Osteoblast (primary cell): ENCODE measurements at places on chromosomes 2 and 18.

DNA sequence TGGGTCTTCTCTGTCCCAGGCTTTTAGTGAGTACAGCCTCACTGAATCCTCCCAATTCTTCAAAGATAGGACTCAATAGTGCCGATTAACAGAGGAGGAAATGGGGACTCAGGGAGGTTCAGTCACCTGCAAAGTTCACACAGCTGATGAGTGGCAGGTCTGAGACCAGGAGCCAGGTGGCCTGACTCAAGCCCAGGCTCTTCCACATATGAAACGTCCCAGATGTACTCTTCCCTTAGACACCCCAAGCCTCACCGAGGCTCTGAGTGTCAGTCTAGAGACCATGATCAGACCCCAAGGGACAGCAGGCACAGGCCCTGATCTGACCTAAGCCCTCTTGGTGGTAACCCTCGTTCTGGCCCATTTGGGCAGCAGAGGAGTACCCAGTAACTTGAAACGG lies 115.2 kb downstream of the INHBB start:
- DNase-seq = no peak

DNA sequence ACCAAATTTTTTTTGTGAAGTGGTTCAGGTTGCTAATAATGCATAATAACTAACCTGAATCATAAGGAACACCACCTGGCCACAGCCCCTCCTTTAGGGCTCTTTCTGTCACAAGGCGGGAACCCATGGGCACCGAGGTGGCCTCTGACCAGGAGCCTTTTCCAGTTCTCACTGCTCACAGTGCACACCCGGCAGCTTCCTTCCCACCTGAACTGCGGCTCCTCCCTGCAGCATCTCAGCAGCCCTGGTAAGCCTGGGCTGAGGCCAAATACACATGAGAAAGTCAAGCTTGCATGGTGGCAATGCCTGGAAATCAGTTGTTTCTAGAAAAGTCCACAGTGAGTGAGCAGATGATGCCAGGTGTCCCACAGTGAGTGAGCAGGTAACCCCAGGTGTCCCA lies 77.6 kb upstream of the SNTG2 start:
- no peak for DNase-seq

- no peak for DNase-seq
These were observed 43.1 kb downstream of the MERTK start for GRCh38 chr2:111941531-111941930.

GRCh38 chr2:54574107-54574859 lies 118.2 kb downstream of the SPTBN1 start:
- peak; percentile 62 for DNase-seq

- no peak for DNase-seq
These were observed 240.9 kb upstream of the GULP1 start for GRCh38 chr2:188050726-188051125.

DNA sequence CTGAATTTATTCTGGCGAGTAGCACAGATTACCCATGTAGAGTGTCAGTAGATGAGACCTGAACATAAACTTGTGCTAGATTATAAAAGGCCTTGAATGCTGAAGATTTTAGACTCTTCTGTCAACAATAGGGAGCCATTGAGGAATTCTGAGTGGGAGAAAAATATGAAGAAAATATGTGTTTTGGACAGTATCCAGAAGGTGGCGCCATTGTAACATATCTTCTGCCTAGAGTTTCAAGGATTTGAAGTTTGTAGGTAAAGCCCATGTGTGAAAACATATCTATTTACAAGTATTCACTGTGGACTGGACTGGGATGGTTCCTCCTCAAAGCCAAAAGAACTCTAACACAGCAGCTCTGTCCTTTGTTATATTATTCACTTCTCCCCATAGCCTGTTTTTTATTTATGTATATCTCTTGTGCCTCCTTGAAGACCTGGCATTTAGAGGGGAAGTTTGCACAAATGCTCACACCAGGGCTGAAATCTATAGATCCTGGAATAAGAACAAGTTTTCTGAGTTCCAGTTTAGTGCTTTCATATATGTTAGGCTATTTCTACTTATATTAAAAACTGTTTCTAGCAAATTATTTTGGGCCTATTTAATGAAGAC lies 124.9 kb downstream of the RDH14 start:
- peak; percentile 19 for DNase-seq

DNA sequence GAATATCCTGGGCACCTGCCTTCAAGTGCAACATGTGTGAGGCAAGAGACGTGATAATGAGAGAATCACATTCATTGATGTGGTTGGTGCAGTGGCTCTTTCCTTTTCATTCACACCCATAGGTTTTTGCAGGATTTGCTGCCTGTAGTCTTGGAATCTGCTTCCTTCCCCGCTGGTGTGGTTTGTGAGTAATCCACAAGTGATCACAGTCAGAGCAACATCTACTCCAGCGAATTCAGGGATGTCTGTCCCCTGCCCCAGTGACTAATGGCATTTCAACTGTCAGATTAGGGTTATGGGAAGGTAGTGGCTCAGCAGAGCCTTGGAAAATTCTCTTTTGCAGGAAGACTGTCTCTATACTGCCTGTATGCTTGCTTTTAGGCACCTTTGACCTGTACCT lies 225.5 kb upstream of the RBMS1 start:
- DNase-seq = no peak

GRCh38 chr2:170202437-170202836 lies 24.5 kb downstream of the MYO3B start:
- no peak for DNase-seq

DNA sequence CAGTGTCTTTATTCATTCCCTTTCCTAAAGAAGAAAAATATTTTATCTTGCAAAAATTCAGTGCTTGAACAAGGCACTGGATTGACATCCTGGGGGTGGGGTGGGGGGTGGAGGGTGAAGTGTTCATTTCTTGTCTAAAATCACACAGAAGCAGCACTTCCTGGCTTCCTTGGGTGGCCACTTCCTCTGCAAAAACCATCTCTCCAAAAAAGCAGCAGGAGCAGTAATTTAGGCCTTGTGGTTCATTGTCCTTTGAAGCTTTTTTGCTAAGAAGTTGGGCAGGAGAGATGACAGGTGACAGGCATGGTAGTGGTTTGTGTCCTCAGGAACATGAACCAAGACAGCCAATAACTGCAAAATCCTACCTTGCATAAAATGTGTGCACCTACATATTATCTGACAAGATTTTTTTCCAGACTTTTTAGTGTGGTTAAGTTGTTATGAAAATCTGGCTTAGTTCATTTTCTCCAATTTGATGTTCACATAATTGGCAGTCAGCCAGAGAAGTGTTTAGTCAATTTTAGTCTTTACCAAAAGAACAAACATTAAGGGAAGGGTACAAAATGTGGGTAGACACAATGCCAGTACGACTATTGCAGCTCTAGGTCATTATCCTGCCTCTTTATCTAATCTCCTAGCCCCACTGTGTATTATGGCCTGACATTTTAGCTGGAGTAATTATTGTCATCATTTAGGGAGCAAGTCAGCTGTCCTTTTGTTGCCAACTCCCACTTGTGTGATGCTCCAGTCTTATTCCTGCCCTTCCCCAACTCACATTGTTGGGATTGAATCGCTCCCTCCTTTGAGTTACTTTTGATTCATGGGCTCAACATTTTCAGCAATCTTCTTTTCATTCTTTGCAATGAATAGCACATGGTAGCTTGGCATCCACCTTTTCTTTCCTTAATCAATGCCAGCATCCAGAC lies 177.2 kb downstream of the MYO3B start:
- DNase-seq = no peak

DNA sequence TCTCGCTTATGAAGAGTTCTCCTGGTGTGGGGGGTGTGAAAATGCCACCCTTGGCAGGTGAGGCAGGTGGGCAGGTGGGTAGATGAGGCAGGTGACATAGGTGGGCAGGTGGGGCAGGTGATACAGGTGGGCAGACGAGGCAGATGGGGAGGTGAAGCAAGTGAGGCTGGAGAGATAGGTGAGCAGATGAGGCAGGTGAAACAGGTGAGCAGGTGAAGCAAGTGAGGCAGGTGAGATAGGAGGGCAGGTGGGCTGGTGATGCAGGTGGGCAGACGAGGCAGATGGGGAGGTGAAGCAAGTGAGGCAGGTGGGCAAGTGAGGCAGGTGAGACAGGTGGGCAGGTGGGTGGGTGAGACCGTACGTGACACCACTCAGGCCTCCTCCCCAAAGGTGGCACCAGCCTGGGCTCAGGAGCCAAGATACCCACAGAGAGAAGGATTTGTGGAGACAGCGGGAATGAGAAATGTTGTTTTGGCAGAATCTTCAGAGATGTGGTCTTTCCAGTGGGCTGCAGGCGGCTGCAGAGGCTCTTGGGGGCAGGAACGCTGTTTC lies 232.3 kb upstream of the MYT1L start:
- no peak for DNase-seq

GRCh38 chr2:102111823-102112222 lies 30.7 kb upstream of the IL1R1 start:
- no peak for DNase-seq

- no peak for DNase-seq
These were observed 2.5 kb upstream of the NPAS2 start for GRCh38 chr2:100817388-100817985.

- peak; percentile 63 for DNase-seq
These were observed 9.8 kb upstream of the NCK2 start for GRCh38 chr2:105734762-105735538.

- no peak for DNase-seq
These were observed 369 bp downstream of the SMCHD1 start for GRCh38 chr18:2655954-2656236.

DNA sequence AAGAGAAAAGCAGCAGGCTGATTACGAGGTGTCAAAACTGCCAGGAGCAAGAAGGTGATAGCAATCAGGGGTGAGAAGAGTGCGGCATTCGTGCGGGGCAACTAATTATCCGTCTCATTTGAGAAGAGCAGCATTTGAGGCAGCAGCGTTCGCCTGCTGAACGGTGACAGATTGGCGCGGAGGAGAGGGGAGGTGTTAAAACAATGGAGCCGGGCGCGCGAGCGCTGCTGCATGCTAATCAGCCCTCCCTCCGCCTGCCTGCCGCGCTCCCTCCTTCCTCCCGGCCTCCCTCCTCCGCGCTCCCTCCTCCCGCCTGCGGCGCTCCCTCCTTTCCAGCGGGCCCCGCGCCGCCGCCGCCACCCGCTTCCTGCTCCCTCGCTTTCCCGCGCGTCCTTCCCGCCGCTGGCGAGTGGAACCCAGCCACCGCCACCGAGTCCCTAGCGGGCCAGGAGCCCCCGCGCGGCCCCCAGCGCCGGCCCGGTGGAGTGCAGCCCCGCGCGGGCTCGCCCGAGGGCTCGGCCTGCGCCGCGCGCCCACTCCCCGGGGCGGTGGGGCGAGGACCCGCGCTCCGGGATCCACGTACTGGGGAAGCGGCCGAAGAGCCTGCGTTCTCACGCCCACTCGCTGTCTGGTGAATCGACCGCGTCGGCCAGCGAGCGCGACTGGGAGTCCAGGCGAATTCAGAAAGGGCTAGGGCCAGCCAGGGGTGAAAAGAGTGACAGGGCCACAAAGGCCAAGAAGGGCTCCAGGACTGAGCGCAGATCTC lies 69.5 kb upstream of the PSMD14 start:
- peak; percentile 95 for DNase-seq

- DNase-seq = no peak
These were observed 141.9 kb upstream of the DLX2 start for GRCh38 chr2:172244419-172245130.

GRCh38 chr2:201116959-201117734 lies 1.2 kb downstream of the CFLAR start:
- DNase-seq = peak; percentile 89

DNA sequence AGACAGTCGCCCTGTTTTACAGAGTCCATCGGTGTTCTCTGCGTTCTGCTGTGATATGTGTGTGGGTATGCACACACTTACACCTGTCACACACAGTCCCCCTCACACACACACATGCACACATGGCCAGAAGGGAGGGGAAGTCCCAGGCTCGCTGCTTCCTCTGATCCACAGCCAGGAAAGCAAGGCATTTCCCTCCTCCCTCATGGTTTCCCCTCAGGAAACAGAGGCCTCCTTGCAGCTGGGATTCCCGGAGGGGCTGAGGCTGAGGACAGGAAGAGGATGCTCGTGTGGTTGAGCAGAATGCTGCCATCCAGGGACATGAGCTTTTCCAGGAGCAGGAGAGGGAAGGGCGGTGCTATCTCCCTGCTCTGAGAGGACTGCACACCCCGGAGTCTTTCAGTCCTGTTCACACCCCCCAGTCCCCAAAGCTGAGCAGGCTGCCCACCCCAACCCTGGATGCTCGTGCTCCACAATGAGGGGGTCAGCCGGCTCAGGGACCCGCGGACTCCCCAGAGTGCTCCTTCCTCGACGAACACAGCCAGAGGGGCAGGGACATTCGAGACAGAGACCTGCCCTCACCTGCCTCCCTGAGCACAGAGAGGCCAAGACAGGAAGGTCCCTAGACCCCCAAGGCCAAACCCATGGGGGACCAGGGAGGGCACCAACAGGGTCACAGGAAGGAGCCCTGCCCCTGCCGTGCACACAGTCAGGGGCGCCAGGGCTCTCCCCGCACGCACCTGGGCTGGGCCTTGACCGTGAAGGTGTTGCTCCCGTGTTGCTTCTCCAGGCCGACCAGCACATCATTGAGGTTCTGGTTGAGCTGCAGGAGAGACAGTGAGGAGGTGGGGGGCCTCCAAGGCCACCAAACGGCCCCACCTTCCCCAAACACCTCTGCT lies 45.3 kb downstream of the BIN1 start:
- no peak for DNase-seq

GRCh38 chr18:51070545-51070944 lies 40.5 kb downstream of the SMAD4 start:
- peak; percentile 80 for DNase-seq

DNA sequence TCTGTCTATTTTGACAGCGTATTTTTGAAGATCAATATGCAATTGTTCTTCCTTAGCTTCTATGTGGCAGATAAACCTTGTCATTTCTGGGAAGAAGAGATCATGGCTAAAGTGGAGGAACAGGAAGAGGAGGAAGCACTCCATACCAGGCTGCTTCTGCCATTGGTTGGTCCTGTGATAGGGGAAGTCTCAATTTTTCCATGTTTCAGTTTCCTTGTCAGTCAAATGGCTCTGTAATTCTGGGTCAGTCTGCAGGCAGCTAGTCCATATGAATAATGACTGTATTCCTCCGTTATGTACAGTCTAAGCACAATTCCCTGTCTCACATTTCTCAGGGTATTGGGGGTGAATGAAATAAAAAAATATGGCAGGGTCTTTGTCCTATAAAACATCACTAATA lies 277.6 kb upstream of the CXCR4 start:
- no peak for DNase-seq

GRCh38 chr18:76619261-76619620 lies 124.2 kb upstream of the ZNF516 start:
- no peak for DNase-seq

DNA sequence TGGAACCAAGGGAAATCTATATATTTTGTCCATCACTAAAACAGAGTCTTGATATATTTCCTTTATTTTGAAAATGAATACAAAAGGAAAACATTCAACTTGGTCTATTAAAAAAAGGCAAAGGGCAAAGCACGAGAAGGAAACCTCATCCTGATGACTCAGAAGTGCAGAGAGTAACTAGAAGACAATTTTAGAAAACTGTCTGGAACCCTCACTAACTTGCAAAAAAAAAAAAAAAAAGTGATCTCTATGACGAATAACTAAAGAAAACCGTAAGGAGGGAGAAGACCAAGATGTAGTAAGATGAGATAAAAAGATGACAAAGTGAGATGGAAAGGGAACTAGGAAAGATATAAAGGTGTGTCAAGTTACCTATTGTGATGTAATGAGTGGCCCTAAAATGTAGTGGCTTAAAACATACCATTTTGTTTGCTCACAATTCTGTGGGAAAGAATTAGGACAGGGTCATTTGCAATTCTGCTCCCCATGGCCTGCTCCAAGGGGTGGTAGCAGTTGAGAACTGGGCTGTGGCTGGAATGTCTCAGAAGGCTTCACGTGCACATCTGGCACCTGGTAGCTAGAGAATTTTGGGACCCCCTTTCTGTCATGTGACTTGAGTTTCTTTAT lies 303.0 kb downstream of the DYSF start:
- no peak for DNase-seq

GRCh38 chr18:44898498-44898897 lies 217.8 kb downstream of the SETBP1 start:
- DNase-seq = no peak
